Epithelial cell of prostate (primary cell): ENCODE measurements at places on chromosomes 16 and 17.

DNA sequence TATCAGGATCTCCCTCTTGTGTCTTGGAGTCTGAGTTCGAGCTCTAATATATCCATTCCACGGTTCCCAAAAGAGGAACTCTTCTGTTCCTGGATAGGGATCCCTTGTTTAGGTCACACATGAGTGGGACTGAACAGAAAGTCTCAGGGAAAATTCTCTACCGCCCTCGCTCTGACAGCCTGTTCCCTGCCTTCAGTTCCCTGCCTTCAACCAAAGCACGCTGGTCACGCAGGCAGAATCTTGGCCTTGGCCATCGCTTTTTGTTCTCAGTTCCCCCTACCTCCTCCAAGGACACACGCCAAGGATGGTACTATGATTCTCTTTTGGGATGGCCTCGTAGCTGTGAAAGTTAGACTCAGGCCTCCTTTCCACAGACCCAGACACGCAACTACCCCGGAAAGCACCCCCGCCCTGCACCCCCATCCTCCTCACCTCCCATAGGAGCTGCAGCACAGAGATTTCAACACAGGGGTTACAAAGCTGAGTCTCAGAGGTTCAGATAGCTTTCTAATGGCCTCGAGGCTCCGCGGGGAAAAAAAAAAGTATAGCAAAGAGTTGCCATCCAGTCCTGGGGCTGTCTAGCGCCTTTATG lies 1.5 kb upstream of the SHISA6 start:
- no peak for DNase-seq

DNA sequence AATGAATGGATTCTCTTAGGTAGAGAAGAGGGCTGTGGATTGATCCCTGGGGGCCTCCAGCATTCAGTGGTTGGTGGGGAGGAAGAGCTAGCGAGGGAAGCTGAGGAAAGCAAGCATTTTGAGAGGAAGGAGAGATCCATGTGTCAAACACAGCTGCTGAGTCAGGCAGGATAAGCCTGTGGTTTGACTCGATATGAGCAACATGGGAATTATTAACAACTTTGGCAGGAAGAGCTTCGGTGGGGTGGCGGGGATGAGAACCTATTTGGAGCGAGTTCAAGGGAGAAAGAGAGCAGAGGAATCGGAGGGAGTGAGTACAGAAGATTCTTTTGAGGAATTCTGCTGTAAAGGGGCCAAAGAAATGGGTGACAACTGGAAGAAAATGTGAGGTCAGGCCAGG lies 59.5 kb upstream of the CDC42EP4 start:
- DNase-seq: peak; percentile 31

DNA sequence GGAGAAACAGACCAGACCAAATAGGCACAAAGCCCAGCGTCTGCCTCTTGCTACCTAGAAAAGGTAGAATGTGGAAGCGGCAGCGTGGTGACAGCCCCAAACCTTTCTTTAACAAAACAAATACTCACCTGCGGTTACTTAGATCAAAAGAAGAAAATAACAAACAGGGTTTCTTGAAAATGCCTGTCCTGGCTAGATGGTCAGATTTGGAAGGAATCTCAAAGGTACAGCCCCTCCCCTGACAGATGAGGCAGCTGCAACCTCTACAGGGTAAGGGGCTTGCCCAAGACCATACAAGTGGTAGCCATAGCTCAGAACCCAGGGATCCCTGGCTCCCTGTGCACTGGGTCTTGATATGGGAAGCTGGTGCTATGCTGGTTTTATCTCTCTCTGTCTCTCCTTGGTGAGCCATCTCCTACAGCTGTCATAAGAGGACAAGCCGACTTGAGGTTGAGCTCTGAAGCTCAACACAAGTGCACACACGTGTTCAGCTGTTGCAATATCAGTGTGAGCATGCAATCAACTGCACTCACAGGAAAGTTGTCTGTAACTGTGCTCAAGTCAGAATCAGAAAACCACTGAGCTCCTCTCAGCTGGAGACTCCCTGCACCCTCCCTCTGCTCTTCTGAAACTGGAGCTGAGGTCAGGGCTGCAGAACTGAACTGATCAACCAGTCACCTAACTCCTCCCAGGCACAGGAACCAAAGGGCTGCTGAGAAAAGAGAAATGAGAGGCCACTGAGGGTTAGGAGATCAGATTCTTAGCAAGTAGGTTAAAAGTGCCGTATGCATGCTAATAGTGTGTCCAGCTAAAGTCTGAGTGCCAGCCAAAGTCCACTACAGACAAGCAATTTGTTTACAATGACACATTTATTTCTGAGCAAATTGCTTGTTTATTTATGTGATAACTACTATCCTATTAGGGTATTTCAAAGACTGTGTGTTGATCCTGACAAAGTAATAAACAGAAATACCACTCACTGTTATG lies 6.1 kb upstream of the RNF157 start:
- no peak for DNase-seq

GRCh38 chr17:66677201-66677981 lies 157.5 kb upstream of the CACNG5 start:
- peak; percentile 90 for DNase-seq

DNA sequence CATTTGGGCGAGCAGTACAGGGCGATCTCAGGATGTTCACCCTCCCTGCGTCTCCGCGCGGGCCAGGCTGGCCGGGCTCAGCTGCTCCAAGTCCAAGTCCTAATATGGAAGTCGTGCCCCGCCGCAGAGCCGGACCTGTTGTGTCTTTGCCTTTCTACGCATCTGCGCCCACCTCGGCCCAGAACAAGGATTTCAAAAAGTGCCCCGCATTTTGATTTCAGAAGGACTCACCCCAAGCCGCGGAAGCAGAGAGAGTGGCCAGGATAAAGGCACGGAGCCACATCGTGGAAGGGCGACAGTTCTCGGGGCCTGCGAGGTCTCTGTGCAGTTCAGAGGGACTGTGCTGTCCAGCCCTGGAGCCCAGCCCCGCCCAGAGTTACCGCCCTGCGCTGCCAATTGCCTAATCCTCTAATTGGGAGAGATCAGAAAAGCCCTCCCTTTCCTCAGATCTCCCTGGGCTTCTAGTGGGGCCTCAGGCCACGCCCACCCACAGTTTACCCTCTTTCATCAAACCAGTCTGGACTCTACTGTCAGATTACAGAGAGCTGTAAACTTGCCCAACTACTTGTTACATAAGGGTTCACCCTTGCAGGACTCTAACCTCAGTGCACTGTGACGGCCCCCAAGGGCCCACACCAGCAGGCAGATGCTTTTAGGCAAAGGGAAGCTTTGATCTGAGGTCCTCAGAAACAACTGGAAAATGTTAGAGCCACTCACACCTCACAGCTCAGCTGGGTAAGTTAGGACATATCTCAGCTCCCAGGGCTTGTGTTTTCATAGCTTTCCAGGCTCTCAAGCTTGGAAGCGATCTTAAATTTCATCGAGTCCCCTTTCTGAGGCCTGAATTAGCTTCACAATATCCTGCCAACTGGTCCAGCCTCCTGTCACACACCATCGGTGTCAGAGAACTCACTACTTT lies at the start of gene CES1:
Gene CES1, minus strand, starts transcription at position 324 of the 919 bp plus-strand sequence. Its CDS starts 41 bp downstream, at position 283.
- DNase-seq: no peak

- no peak for DNase-seq
Observed at GRCh38 chr17:76493505-76494167, 7.6 kb downstream of the RHBDF2 start.

DNA sequence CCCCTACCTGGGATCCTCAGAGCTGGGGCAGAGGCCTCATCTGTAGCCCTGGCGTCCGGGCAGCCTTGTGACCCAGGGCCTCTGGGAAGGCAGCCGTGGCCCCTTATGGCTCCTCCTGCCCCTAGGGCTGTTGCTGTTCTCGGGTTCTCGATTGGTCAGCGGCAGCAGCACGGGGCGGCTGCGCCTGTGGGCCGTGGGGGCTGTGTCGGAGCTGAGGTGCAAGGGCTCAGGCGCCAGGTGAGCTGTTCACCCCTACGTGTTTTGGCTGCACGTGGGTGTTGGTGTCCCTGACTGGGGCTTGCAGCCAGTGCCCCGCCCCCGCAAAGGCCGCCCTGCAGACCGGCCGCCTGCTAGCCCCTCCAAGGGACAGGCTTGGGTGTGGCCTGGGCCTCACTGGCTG lies 5.8 kb upstream of the RHOT2 start:
- DNase-seq: no peak

DNA sequence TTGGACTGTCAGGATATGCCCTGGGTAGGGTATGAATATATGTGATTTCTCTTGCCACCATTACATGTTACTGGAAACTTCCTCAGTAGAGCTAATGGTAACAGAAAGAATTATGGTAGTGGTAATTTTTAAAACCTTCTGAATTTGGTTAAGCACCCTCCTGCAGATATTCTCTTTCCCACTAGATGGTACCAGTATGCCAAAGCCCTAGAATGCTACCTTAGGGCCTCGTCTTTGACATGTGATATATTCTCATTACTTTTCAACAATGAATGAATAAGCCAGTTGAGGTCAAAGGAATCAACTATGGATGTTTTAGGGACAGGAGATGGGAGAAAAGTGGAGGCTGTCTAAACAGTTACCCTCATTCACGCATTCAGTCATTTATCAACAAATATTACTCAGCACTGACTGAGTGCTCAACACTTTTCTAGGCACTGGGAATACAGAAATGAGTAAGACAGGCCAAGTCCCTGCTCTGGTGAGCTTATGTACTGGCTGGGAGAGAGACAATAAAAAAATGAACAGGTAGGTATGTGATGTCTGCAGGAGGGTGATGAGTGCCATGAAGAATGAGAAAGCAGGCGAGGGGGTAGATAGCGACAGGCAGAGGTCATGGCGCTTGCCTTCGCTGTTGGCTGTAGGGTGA lies 14.7 kb downstream of the CDH13 start:
- no peak for DNase-seq

- DNase-seq: peak; percentile 51
Observed at GRCh38 chr16:87499189-87499486, 6.3 kb upstream of the ZCCHC14 start.

DNA sequence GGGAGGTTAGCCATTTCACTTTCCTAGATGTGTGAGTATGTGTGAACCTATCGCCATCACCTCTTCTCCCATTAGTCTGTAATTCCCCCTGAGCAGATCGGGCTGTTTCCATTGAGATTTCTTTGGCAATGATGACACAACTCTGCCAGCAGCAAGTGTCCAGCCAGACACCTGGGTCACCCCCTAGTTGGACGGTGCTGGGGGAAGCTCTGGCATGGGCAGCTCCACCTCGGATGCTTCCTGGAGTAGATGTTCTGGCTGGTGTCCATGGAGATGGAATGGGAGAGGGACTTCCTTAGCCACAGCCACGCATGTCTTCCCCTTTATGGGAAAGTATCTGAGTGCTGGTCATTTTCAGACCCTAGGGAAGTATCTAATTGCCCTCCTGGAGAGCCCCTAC lies 247.9 kb upstream of the RPL38 start:
- DNase-seq: no peak

GRCh38 chr17:80861418-80861815 lies 130.2 kb upstream of the CHMP6 start:
- DNase-seq: no peak

DNA sequence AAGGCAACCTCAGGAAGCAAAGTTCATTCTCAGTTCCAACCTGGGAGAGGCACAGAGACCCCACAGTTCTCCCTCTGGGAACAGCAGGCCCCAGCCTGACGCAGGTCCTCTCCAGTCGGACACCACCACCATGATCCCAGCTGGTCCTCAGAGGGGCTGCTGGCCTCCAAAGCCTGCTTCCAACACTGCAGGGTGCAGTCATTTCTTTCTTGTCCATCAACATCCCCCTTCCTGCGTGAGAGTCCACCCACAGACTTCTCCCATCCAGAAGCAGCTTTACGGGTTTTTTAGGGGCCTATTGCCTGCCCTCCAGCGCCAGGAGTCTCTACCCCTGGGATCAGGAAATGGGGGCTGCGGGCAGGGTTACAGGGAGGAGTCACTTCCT lies 29.3 kb upstream of the TNRC6C start:
- no peak for DNase-seq

- DNase-seq: no peak
Observed at GRCh38 chr16:81987706-81988105, 23.6 kb downstream of the SDR42E1 start.

GRCh38 chr17:66540131-66540781 lies 237.8 kb downstream of the PRKCA start:
- no peak for DNase-seq

DNA sequence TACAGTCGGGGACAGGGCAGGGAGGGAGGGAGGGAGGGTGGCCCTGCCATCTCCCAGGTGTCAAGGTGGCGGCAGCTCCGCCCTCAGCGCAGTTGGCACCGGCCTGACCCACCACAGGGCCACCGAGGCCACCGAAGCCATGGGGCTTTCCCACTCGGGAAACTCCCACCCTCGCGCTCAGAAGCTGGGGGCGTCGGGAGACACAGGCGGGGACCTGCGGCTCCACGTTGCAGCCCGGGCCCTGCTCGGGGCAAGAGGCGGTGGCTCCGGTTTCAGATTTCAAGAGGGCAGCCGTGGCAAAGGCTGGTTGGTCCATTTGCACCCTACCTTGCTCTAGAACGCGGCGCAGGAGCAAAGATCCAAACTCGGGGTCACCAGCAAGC lies 544 bp downstream of the CYB561 start:
- DNase-seq: no peak

DNA sequence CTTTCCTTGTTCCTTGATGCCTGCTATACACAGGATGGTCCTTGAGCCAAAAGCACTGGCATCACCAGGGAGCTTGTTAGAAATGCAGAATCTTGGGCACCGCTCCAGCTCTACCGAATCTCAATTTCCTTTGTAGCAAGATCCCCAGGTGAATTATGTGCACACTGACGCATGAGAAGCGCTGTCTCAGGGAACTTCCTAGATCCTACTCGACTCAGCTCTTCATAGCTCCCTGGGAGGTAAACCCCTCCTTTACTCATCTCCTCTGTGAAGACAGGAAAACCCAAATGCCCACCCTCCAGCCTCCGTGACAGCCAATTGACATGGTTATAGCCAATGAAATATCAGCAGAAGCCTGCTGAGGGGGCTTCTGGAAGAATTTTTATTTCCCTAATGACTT lies 4.1 kb downstream of the USP31 start:
- DNase-seq: peak; percentile 54

DNA sequence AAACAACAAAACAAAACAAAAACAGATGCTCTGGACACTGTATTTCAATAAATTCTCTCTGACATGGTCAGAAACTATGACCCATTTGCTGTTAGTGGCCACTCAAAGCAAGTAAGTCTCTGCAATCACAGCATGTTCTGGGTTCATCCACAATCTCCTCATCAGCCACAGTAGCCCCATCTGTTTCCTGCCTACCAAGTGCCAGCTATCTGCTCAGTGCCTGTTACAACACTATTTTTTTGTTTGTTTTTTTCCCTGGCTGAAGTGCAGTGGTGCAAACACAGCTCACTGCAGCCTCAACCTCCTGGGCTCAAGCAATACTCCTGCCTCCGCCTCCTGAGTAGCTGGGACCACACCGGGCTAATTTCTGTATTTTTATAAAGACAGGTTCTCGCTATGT lies 137.9 kb downstream of the SOX9 start:
- DNase-seq: no peak

- DNase-seq: peak; percentile 48
Observed at GRCh38 chr17:79993390-79994227, 42.1 kb downstream of the TBC1D16 start.

- no peak for DNase-seq
Observed at GRCh38 chr16:58963479-58963878, 229.4 kb upstream of the GOT2 start.

DNA sequence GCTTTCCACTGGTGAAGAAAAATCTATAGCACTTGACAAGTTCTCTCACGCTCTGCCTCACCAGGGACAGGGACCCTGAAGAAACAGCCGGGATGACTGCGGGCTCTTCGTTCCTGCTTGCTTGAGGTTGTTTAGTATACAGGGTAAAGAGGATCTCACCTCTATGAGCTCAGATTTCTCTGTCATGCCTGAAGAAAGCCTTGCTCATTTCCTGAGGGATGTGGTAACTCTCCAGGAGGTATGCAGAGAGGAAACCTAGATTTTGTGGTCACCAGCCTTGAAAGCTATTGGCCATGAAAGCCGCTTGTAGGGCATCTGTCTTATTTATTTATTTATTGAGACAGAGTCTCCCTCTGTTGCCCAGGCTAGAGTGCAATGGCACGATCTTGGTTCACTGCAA lies 23.2 kb downstream of the USP43 start:
- no peak for DNase-seq
